Ecto neural progenitor cell (in vitro differentiated cells): ENCODE measurements at places on chromosomes 6 and 20.

DNA sequence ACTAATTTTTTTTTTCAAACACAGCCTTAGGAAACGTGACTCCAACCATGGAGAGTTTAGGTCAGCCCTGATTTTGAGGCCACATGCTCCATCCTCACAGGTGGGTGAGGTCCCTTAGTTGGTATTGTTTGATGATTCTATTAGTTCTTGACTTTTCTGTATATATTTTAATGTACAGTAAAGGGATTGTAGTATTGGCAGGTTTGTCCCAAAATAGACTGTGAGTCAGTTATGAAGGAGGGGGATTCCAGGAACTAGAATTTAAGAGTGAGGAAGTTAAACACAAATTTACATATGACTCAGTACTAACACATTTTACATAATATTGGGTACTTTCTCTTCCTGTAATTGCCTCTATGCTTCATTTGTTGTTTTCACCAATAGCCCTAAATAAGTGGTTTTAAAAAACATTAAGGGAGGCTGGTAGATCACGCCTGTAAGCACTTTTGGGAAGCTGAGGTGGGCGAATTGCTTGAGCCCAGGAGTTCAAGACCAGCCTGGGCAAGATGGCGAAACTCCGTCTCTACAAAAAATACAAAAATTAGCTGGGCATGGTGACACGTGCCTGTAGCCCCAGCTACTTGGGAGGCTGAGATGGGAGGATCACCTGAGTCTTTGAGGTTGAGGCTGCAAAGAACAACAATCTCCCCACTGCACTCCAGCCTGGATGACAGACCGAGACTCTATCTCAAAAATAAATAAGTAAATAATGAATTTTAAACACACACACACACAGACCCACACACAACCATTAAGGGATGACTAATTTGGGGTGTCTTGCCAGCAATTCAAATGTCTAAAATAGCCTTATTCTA, 81.8 kb downstream of the SGK1 start:
- DNase-seq: no peak

DNA sequence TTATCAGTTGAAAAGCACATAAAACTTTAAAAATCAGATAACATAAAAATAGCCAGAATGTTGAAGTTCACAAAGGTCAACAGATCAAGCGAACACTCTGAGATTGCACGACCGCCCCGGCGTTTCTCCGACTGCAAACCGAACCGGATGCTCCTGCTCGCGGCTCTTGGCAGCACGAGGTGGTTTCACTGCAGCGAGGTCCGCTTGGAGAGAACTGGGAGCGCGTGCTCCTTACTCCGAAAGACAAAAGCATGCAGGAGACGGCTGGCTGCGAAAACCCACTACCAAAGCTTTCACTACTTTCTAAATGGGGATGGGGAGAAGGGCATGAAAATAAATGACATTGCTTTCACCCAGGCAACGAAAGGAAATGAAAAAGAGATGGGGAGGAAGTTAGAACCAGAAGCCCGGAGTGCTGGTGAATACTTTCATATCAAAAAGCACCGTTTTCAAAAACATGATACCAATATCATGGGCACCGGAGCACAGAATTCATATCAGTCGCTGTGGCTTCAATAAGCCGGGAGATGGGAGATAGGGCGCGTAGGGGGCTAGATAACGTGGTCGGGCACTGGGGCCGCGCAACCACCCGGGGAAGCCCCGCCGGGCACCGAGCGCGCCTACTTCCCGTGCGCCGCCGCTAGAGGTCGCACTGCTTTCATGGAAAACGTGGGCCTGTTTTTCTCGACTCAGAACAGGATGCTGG, 8.3 kb upstream of the ANKRD60 start:
- peak; percentile 85 for DNase-seq

DNA sequence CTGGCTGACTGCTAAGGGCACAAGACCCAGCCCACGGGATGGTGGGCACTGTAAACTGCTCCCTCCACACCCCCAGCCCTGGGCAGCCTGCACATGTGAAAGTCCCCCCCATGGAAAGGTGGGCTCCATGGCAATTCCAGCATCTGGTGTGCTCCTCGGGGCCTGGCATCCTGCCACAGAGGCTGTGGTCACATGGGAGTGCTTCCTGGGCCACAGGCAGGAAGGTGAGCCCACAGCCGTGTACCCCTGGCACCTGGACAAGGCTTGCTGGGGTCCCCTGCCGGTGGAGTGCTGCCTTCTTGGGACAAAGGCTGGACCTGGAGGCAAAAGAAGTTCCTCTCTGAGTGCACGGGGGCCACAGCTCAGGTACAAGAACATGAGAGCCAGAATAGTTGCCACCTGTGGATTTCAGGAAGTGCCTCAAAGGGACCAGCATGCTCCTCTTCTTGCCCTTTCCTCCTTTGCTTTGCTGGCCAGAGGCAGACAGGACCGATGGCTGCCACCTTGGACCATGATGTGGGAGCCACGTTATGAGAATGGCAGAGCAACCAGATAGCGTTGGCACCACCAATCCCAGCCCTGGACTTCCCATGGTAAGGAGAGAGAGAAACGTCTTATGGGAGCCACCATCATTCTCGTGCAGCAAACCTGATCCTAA, 120.2 kb upstream of the MLN start:
- no peak for DNase-seq

- no peak for DNase-seq
Measured at GRCh38 chr6:129608886-129609537, 101.0 kb downstream of the ARHGAP18 start.

- no peak for DNase-seq
Measured at GRCh38 chr20:50070361-50070760, 42.6 kb downstream of the UBE2V1 start.

GRCh38 chr6:163759542-163759941, 345.0 kb downstream of the QKI start:
- DNase-seq: no peak

- no peak for DNase-seq
Measured at GRCh38 chr20:53872561-53873229, 197.7 kb downstream of the BCAS1 start.

DNA sequence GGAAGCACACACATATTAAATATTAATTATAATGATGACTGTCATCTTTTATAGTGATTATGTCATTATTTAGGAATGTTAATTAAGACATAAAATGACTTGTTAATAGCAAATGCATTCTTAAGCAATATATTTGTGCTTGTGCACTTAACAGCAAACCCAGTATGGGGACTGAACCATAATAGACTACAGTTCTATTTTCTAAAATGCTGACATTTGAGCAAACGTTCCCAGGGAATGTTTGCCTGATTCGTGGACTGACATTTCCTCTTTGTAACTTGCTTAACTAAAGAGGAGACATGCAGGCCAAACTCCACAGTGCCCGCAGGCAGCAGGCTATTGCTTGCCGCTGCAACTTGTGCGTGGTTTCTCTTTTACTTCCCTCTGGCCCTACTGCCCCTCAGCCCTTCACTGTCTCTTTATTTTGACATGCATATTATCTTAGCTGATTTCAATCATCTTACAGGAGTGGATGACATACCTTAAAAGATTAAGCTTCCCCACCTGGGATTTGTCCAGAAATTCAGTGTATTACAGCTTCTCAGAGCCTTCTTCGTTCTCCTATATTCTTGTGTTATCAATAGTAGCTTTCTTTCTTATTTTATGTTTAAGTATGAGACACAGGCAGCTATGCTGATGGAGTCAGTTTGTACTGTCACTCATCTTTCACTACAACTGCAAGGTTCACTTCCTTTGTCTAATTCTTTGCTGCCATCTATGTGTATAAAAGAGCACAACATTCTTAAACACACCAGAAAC, 141.5 kb downstream of the GMDS start:
- no peak for DNase-seq

GRCh38 chr6:118377711-118378414, 170.2 kb upstream of the PLN start:
- DNase-seq: peak; percentile 49

DNA sequence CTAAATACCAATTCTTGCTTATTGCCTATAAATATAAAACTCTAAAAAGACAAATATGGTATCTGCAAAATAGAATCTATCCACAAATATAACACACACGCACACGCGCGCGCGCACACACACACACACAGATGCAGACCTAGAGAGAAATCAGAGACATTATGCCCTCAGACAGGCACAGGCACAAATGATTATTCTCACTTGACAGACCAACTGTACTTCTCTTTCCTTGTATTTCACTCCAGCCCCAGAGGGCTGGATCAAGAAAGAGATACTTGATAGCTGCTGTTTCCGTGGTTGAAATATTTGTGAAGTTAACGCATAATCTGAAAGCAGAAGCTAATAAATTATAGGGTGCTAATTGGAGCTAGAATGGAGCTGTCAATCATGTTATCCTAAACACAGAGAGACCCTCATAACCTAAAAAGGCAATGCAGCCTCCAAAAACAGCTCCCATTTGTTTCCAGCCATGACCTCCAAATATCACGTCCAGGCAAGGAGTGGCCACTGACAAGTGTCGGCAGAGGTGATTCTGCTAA, 11.5 kb downstream of the VGLL2 start:
- no peak for DNase-seq

GRCh38 chr6:118843685-118844390, 50.1 kb upstream of the ASF1A start:
- DNase-seq: no peak
